ENCODE measurements at places on chromosomes 6 and 20. TPM values are rescaled to one million over a fixed set of nuclear protein-coding genes. Genes with fewer than 3 reads are reported as not detected.

DNA sequence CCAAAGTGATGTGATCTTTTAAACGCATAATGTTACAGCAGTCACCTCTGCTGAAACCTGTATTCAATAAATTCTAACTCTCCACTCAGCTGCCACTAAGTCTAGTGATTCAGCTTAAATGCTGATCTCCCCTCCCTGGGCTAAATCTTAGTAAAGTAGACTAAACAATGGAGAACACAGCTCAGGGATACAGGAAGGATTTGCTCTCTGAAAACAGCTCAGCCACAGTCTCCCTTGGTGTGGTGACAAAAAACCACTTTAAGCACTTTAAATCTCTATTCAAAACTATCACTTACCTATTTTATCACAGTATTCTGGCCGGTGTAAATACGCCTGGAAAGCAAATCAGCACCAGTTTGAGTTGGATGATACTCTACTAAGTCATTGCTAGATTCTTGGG lies 130.6 kb downstream of the RFX6 start:
- DNase-seq = no peak

Gene DEF6
- total RNA-seq = 0.06 TPM

Gene RIMS1
- total RNA-seq = 1.9 TPM

Gene PLAGL2
- 4.6 TPM for total RNA-seq

Gene PDE7B
- total RNA-seq = 1.5 TPM

Gene CD93
- not detected for total RNA-seq

Measured in LHCN-M2 (cell line).